ENCODE measurements at places on chromosomes 3 and 15.

DNA sequence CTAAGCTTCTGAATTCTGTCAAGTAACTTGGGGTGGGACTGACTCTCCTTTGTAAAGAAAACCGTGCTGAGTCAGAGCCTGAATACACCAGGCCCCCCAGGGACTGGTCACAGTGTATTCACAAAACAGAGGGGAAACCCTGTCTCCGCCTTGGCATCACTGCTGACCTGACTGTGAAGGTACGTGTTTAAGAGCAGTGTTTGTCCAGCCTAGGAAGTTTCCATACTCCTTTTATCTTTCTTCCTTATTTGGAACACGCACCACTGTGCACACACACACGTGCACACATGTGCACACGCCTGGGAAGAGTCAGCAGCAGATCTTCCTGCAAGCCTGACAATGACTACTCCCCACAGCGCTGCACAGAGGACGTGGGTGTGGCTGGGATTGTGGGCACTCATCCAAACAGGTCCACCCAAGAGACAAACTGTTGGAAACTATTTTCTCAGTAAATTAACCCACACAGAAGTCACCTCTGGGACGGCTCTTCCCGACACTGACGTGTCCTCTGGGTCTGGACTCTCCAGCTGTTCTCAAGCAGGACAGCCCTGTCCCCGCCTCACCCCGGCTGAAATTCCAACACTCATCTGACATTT is 87.7 kb downstream of the ATP10A start:
- DNase-seq: no peak

- peak; percentile 90 for DNase-seq
Measured at GRCh38 chr15:68371160-68371559, 60.8 kb downstream of the ITGA11 start.

- DNase-seq: no peak
Measured at GRCh38 chr3:157786618-157787017, 283.4 kb upstream of the VEPH1 start.

- no peak for DNase-seq
Measured at GRCh38 chr3:87247430-87247773, 20.3 kb downstream of the CHMP2B start.

- no peak for DNase-seq
Measured at GRCh38 chr3:101879102-101879501, 29.8 kb downstream of the NFKBIZ start.

GRCh38 chr3:50542177-50543034 is 25.1 kb downstream of the C3orf18 start:
- peak; percentile 64 for DNase-seq

- DNase-seq: no peak
Measured at GRCh38 chr15:41331281-41331680, 1.1 kb downstream of the OIP5 start.

- DNase-seq: no peak
Measured at GRCh38 chr3:52357151-52358080, 41.3 kb downstream of the DNAH1 start.

- no peak for DNase-seq
Measured at GRCh38 chr15:96011136-96011535, 319.4 kb upstream of the NR2F2 start.

- DNase-seq: no peak
Measured at GRCh38 chr3:128801779-128802380, 75.9 kb downstream of the RAB7A start.

DNA sequence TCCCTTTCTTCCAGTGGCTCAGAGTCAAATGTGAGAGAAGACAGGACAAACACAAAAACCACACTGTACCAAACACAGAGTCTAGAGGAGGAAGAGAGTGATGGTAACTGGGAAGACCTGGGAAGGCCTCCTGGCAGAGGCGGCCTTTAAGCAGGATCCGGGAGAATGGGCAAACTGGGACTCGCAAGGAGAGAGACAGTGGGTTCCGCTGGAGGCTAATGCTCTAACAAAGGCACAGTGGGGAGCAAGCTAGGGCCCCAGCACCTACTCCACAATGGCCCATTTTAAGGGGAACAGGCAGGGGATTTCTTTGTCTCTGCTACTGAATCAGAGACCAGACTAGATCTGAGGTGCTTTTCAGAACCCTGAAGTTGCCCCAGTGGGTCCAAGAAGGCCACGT is 81.4 kb upstream of the HES1 start:
- DNase-seq: no peak

DNA sequence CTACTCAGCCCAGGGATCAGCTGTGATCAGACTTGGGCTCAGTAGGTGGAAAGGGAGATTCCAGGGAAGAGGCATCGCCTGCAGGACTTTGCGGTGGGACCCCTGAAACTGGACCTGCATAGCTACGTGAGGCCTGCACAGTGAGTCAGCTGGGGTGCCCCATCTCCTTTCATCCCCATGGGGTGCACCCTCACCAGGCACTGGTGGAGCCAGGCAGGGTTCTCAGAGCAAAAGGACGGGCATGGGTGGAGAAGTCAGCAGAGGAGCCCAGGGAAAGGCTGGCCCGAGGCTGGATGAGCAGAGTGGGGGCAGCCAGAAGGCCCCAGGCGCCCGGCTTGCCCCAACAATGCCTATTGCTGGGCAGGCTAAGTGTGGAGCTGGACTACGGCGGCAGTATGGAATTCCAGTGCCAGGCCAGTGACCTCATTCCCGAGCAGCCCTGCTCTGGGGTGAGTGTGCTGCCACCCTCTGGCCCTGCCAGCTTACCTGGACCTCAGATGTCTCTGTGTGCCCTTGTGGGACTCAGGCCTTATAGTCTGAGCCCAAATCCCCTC is 19.7 kb downstream of the ACAA1 start:
- no peak for DNase-seq

- DNase-seq: no peak
Measured at GRCh38 chr3:195544634-195545033, 1.5 kb upstream of the PPP1R2 start.

DNA sequence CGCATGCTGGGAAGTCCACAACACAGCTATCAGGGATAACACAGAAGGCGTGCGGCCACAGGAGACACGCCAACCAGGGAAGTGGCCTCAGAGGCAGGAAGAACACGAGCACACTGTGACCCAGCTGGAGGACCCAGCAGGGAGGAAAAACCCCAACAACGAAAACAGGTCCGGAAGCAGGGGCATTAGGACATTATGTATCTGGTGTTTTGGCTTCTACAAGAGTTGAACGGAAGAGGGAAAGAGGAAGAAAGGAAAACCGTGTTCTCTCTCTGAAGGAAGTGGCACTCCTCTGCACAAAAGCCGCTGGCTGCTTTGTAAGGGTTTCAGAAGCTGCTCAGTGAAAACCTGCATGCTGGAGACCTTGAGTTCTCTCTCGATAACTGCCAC is 61.8 kb downstream of the HACD2 start:
- DNase-seq: no peak

- DNase-seq: no peak
Measured at GRCh38 chr3:190122198-190122771, 1.6 kb upstream of the P3H2 start.

DNA sequence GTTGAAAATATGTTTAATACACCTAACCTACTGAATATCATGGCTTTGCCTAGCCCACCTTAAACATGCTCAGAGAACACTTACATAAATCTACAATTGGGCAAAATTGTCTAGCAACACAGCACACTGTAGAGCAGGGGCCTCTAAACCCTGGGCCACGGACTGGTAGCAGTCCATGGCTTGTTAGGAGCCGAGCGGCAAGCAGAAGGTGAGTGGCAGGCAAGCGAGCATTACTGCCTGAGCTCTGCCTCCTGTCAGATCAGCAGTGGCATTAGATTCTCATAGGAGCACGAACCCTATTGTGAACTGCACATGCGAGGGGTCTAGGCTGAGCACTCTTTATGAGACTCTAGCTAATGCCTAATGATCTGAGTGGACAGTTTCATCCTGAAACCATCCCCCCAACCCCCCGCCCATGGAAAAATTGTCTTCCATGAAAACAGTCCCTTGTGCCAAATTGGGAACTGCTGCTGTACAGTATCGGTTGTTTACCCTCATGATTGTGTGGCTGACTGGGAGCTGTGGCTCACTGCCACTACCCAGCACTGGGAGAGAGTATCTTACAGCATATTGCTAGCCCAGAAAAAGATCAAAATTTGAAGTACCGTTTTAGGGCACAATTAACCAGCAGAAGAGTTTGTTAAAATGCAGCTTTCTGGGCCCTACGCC is 26.1 kb downstream of the CMSS1 start:
- DNase-seq: no peak

DNA sequence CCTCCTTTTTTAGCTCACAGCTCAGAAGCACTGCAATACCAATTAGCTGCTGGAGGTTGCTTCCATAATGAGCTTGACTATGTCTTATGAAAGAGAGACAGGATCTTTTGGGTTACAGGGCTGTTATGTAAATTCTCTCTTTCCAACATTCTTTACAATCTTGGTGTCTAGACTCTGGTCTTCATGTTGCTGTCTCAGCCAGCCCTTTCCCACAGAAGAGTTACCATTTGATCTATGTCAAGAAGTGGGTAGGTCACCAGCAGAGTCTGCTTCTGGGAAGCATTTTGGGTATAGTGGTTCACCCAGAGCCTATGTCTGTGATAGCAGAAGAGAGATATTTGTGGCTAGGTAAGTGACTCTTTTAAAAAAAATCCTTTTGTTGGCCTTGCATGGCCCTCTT is 234.5 kb downstream of the SATB1 start:
- DNase-seq: no peak
